ENCODE measurements at places on chromosomes 13 and 19.

DNA sequence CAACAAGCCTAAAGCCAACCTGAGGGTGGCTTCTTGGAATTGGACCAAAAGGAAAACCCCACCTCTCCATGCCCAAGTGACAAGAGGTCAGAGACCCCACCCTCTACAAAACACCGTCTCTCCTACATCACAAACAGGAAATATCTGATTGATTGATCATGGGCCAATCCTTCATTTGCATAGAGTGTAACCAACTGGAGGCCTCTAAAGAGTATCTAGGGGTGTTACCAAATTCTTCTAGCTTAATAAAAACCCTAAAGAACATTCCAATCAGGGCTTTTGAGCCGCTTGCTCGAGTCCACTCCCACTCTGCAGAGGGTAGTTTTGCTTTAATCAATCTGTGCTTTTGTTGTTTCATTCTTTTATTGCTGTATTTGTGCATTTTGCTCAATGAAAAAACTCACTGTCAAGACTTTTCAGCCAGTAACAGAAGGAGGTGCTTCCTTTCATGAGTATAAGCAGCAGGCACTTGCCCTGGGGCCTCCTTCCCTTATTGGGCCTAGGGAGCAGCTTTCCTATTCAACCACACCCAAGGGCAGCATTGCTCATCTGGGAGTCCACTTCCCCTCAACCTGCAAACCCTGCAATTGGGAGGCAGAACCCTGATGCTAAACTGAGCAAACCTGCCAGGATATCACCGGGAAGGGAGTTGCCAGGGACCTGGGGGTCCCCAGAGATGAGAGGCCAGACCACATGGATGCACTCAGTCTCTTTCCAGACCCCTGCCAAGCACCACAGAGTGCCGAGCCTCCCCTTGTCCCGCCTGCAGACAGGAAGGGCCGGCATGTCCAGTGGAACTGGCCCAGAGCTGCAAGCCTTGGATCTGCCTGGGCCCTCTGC is 154.3 kb upstream of the VSTM2B start:
- no peak for DNase-seq

GRCh38 chr13:50826035-50826434 is 17.5 kb downstream of the DLEU7 start:
- no peak for DNase-seq

DNA sequence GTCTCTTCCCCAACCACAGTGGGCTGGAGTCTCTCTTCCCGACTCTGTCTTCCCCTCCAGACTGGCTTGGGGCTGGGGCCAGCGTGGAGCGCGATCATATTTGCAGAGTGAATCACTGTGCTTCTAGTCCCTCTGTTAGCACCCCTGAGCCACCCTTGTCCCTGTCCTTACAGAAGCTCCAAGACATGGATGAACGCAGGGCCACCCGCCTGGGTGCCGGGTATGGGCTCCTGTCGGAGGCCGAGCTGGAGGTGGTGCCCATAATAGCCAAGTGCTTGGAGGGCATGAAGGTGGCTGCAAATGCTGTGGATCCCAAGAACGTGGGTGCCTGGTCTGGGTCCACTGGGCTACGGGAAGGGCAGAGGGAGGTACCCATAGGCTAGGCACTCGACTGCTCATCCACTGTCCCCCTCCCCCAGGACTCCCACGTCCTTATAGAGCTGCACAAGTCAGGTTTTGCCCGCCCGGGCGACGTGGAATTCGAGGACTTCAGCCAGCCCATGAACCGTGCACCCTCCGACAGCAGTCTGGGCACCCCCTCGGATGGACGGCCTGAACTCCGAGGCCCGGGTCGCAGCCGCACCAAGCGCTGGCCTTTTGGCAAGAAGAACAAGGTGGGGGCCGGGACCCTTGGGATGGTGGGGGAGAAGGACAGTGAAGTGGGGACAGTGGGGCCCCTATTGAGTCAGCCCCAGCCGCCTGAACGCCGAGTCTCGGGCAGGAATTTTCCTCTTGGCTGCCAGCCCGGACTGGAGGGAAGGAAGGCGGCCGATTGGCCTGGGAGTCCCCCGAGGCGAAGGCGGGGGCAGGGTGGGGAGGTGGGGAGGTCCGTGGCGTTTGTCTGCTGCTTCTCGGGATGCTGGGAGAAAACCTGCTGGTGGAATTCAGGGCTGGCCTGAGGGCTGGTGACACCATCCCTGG is 5.2 kb downstream of the TRIP10 start:
- DNase-seq: no peak

DNA sequence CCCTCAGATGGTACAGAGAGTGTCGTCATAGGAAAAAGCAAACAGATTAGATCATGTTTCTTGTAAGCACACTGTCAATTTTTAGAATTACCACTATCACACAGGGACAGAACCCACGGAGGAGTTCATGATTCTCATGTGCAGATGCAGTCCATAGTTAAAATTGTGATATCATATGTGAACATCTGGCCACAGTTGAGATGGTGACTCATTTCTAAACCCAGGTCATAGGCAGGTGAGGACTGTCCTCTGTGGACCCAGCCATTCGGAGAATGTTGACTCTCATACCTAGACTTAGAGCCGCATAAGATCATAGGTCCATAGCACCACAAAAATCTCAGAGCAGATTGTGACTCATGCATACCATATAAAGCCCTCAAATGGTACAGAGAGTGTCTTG is 17.8 kb upstream of the ZNF730 start:
- DNase-seq: no peak

GRCh38 chr19:47494729-47495128 is 10.7 kb upstream of the KPTN start:
- DNase-seq: no peak

DNA sequence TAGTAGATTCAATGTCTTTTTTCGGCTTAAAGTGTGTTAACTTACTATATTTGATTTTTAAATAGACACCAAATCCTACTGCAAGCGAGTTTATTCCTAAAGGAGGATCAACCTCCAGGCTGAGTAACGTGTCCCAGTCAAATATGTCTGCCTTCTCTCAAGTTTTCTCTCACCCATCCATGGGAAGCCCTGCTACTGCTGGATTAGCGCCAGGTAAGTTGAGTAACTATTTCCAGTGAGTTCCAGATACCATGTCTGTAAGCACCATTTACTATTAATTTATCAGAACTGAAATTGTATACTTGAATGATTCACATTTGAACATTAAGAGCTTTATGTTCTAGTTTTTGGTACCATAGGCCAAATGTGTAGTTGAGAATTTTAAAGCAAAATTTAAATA is 81.8 kb downstream of the PAN3 start:
- no peak for DNase-seq

DNA sequence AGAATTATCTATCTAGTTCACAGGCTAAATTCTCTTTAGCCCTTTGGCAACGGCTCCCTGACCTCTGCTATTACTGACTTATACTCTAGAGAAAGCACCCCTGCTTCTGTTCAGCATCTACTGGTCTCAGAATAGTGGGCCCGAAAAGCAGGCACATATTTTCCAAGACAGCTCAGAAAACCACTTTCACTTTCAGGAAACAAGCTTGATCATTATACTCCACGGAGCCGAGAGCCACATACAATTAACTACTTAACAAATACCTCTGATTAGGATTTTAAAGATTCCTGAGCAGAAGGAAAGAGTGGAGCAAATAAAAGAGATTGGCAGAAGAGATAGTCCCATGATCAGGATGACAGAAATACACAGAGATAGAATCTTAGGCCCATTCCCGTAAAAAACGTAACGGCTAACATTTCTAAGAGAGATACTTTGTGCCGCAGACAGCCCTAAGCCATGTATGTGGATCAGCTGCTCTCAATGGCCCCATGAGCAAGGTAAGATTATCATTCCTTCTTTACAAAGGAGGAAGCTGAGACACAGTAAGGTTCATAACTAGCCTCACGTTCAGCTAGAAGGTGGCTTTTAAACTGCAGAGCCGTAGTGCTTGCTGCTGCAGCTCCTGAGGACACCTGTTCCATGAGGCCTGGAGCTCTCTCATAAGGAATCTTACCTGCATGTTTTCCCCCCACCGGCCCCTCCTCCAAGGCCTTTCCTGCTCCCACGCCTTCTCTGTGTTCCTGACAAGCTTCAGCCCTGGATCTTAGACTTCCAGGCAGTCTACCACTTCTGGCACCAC is 227.2 kb downstream of the FOXO1 start:
- no peak for DNase-seq

DNA sequence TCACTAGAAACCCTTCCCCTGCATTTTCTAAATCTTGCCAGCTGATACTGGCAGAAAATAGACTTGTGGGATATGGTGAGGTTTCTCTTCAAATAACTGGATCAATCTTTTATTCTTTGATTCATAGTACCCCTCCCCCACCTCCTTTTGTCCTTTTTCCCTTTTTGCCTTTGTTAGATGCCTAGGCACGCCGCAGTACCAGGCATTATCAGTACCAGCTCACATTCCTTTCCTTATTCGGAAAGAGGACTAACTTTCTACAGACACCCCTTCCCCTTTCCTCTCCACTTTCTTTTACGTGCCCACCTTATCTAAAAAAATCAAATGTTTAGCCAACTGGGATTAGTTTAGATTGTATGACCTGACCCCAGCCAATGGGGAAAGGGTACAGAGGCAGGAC is 226.4 kb downstream of the MTUS2 start:
- DNase-seq: no peak

DNA sequence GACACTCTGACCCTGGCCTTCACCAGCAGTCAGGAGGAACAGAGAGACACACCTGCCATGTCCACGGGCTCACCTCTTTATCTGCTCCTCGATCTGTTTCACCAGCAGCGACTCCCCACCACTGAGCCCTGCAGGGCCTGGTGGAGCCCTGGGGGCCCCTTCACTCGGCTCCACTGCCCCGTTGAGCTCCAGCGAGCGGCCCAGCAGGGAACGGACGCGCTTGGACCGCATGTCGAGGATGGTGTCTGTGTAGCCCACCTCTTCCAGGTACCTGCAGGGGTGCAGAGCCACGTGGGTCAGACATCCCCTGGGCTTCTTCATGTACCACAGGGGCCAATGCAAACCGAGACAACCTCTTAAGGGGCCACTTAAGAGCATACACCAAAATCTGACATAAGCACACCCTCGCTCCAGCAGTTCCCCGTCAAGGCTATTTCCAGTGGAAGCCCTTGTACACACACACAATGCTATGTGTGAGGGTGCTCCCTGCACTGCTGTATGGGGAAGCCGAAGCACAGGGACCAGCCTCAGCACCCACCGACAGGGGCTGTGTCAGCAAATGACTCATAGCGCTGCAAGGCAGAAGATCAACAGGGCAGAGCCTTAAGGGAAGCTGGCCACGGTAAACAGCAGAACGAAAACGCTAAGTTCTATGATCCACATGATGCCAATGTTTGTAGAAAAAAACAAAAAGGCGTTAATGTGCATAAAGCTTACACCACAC is 12.7 kb upstream of the FKRP start:
- no peak for DNase-seq

DNA sequence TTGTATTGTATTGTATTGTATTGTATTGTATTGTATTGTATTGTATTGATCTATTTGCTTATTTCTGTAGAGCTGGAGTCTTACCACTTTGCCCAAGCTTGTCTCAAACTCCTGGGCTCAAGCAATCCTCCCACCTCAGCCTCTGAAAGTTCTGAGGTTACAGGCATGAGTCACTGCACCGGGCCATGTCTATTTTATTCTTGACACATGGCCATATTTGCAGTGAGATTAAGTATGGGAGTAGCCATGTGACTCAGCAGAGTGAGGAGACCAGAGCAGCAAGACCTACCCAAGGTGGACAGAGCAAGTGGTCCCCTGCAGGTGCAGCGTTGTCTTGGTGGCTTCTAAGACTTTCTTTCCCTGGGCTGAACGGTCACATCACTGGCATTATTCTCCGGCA is 49.1 kb upstream of the UBAC2 start:
- no peak for DNase-seq

DNA sequence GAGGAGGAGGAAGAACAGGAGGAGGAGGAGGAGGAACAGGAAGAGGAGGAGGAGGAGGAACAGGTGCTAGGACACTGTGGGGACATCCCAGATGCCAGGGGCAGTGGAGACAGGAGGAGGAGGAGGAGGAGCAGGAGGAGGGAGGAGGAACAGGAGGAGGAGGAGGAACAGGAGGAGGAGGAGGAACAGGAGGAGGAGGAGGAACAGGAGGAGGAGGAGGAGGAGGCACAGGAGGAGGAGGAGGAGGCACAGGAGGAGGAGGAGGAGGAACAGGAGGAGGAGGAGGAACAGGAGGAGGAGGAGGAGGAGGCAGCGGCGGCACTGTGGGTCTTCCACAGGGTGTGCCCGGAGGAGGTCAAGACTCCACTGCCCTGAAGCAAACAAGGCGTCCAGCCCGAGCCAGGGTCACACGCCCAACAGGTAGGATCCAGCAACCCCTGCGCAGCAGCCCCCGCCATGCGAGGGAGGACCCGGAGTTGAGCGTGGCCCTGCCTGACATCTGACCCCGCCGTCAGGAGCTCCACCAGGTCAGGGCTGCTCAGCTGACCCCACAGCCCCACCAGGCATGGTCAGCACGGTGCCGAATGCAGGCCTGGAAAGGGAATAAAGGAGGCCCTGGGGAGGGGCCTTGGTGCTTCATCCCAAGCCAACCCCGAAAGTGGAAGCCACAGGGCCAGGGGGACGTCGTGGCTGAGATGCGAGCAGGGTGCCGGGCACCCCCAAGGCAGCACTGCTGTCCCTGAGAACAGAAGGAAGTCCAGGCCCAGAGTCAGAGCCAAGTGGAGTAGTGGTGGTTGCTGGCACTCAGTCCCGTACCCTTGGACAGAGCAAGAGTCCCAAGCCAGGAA is 9.2 kb downstream of the SBNO2 start:
- no peak for DNase-seq

- no peak for DNase-seq
Observed at GRCh38 chr13:79812070-79812850, 331.3 kb downstream of the NDFIP2 start.

DNA sequence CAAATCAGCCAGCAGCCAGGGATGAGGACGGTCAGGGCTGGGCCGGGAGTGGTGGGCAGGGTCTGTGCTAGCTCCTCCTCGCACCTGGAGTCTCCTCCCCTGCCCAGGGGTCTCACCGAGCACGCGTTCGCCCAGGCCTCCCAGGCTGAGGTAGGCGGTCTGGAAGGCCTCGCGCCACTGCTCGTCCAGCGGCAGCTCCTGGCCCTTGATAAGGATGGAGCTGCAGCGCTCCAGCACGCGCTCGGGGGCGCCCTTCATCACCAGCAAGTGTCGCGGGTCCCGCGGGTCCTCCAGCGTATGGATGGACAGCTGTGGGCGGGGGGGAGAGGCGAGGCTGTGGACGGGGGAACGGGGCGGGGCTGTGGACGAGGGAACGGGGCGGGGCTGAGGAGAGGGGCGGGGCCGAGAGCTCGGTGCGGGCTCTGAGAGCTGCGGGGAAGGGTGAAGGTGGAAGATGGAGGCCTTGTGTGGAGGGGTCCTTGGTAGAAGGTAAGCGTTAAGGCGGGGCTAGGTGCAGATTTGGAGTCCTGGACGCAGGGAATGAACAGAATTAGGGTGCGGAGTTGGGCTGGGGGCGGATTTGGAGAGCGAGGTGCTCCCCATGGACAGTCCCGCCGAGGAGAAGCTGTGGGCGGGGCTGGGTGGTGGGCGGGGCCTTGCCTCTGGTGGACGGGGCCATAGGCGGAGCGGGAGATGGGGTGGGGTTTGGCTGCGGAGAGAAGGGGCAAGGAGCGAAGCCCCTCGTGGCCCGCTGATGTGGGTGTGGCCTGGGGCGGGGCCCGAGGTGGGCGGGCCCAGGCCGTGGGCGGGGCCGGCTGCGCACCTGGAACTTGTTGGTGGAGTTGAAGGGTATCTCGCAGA is 5.7 kb downstream of the ATP4A start:
- peak; percentile 47 for DNase-seq

- no peak for DNase-seq
Observed at GRCh38 chr19:40210889-40211288, 7.3 kb downstream of the TTC9B start.

GRCh38 chr13:73767747-73768315 is 366.4 kb downstream of the KLF12 start:
- DNase-seq: no peak

- DNase-seq: no peak
Observed at GRCh38 chr13:36813225-36813624, 5.8 kb upstream of the RFXAP start.
